ENCODE measurements at places on chromosomes 5 and 9. TPM values are rescaled to one million over a fixed set of nuclear protein-coding genes. Genes with fewer than 3 reads are reported as not detected.

Gene NMUR2
- not detected for total RNA-seq

Gene CFAP90
- not detected for total RNA-seq

GRCh38 chr5:134370311-134370870 is 978 bp upstream of the UBE2B start:
- DNase-seq = no peak

GRCh38 chr5:96408210-96408777 is 24.8 kb downstream of the PCSK1 start:
- DNase-seq = no peak

DNA sequence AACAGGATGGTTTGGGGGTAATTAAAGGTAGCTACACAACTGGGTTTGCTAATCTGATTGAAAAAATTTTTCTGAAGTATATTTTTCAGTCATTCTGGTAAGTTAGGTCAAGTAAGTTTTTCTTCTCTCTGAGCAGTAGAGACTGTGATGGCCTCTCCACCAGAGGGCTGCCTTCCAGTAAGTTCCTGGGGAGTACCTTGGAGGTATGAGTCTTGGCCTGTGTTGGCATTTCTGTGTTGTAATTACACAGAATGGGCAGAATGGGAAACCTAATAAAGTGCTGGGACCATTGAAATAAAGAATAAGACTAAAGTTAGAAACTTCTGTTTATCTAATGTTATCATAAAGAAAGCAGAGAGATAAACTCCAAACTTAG is 430.8 kb downstream of the ARHGEF28 start:
- peak; percentile 13 for DNase-seq

DNA sequence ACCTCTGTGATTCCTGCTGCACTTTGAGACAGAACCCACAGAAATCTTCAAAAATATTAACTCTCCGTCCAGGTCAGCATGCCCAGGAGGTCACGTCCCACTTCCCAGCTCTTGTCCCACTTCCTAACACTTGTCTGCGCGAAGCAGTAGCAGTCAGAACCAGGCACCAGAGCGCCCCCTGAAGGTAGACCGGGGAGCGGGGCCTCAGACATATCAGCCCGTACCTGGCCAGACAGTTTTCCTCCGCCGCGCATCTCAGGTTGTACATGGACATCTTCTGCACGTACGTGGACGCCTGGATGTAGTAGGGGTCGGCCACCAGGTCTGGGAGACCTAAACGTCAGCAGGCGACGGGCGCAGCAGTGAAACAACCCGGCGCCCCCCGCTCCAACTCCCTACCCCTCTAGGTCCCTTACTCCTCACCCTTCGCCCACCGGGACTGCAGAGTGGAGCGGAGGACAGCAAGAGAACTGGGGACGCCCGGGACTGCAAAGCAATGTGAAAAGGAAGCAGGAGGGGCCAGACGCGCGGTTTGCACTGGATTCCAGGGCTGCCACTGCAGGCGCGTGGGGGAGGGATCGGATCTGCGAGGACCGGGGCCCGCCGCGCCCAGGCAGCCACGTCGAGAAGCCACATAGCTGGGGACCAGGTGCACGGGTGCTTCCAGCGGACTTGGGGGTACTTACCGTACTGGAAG is 1.2 kb downstream of the LOX start:
- DNase-seq = no peak

- no peak for DNase-seq
These were observed 144.8 kb upstream of the PIK3R1 start for GRCh38 chr5:68070591-68071281.

Measured in OCI-LY7 (cell line).